Activated T-helper 9 cell treated with anti-CD3 and anti-CD28 coated beads, Interleukin-2, amount 50 U/mL, for 16 hours (primary cell): ENCODE measurements at places on chromosomes 7 and 10.

- DNase-seq = no peak
Measured at GRCh38 chr7:19772306-19772705, 1.1 kb downstream of the TMEM196 start.

DNA sequence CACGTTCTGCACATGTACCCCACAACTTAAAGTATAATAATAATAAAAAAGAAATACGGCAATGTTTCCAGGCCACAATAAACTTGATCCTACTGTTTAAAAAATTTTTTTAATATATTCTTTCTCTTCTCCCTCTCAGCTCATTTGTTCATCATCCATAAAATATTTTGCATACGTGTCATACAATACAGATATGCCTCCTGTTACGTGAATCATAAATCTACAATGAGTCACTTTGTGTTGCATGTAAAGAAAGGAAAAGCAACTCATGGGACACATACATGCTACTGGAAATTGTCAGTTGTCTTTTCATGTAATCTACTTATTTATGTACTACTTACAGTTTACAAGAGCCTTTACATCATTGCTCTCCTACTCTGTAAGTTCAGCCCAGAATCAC is 1.1 kb upstream of the TECTB start:
- DNase-seq = no peak

DNA sequence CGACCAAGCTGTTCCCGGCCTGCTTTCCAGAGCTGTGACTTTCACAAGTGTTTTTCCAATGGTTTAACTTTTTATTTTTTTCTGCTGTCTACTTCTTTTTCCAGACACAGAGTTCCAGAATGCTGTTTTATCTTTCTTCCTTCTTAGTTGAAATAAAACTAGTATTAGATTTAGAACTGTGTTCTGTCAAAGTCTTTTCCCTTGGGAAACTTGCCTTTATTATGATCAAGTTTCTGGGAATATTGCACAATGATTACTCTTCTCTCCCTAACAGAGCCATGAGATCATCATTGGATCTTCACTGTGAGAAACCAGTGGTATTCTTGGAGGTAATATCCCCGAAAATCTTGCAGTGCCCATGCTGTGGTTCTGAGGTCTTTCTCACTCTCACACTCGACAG is 104.9 kb upstream of the KCND2 start:
- DNase-seq = no peak

DNA sequence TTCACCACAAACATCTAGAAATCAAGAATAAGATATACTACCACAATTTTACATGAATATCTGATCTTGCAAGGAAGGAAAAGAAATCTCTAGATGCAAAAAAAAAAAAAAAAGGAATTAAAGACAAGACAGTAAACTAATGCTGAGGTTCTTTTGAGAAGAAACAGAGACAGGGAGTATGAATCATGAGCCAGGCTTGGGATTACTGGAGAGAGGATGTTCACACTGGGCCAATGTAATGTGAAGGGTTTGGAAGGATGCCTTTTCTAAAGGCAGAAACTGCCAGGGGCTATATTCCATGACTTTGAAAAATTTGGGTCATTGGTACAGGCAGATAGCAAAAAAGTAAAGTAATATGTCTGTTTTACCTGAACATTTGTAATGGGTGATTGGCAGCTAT is 573.0 kb upstream of the IGFBP3 start:
- no peak for DNase-seq

- no peak for DNase-seq
Measured at GRCh38 chr7:108340856-108341411, 115.3 kb downstream of the NRCAM start.

- DNase-seq = no peak
Measured at GRCh38 chr7:19713676-19714075, 4.8 kb upstream of the POLR1F start.

DNA sequence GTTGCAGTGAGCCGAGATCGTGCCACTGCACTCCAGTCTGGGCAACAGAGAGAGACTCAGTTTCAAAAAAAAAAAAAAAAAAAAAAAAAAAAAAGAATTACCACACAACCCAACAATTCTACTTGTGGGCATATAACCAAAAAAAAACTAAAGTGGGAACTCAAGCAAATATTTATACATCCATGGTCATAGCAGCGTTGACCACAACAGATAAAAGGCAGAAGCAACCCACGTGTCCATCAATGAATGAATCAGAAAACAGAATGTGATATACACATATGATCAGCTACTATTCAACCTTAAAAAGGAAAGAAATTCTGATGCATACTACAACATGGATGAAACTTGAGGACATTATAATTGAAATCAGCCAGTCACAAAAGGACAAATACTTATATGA is 179.3 kb upstream of the NEBL start:
- DNase-seq = no peak

GRCh38 chr7:100387695-100388094 is 14.4 kb downstream of the PILRA start:
- no peak for DNase-seq

DNA sequence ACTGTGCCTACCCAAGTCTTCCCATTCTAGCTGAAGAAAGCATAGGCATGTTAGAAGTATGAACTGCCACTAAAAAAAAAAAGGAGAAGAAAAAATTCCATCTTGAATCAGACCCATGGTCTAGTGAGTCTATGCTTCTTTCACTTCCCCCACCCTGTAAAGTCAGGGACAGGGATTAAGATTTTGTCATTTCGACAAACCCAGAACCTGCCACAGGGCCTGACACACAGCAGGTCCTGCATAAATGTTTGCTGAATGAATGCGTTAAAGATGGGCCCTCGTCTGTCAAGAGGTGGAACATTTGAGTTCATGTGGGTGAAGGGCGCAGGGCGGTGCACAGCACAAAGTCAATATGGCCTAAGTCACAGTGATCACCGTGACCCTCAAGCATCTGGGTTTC is 4.9 kb downstream of the HIPK2 start:
- no peak for DNase-seq

- no peak for DNase-seq
Measured at GRCh38 chr7:33186192-33186591, 56.8 kb downstream of the BBS9 start.

DNA sequence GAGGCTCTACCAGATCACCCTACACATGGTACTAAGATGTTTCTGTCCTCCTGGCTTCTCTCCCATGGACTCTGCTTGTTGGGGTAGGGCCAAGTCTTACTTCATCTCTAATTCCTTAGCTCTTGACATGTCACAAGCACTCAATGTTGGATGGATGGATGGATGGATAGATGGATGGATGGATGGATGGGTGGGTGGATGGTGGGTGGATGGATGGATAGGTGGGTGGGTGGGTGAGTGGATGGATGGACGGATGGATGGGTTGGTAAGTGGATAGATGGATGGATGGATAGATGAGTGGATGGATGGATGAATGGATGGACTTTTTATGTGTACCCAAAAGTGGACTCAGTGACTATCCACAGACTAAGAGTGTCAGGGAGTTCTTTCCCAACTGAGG is 28.5 kb downstream of the HSPA12A start:
- DNase-seq = no peak

GRCh38 chr10:17134282-17134681 is 4.7 kb upstream of the CUBN start:
- no peak for DNase-seq

DNA sequence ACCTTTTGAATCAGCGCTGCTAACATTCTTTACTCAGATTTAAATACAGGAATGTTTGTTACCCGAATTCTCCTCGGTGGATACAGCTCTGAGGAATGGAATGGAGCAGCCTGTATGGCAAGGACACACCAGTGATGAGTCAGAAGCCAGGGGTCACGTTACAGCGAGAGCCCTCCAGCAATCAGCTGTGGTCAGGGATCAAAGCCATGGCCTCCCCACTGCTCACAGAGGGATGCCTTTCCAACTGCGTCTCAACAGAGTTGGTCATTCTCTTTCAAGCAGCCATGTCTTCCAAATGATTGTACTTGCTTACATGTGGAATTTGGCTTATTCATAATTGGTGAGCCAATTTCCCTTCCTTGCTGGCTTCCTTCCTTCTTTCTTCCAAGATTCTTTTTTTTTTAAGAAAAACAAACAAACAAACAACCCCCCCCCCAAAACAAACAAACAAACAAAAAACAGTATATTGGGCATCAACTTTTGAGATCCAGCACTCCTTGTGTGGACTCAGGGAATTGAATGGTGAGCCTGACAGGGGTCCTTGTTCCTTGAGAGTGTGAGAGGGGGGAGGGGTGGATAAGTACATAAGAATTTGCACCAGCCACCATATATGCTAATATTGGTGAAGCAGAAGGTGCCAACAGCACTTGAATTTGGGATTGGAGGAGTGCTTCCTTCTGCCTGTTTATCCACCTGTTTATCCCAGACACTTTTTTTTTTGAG is 100.2 kb downstream of the ATXN7L1 start:
- no peak for DNase-seq

GRCh38 chr10:103661198-103661950 is 167.9 kb downstream of the NEURL1 start:
- peak; percentile 26 for DNase-seq

GRCh38 chr10:71748671-71749191 is 24.6 kb downstream of the VSIR start:
- DNase-seq = peak; percentile 44

GRCh38 chr10:19226025-19226424 is 177.4 kb downstream of the MALRD1 start:
- DNase-seq = no peak

GRCh38 chr10:69883310-69884023 is 81.8 kb downstream of the COL13A1 start:
- DNase-seq = no peak

- DNase-seq = no peak
Measured at GRCh38 chr7:106287786-106288185, 3.0 kb upstream of the NAMPT start.

GRCh38 chr10:75919913-75920312 is 488.5 kb downstream of the LRMDA start:
- DNase-seq = no peak

DNA sequence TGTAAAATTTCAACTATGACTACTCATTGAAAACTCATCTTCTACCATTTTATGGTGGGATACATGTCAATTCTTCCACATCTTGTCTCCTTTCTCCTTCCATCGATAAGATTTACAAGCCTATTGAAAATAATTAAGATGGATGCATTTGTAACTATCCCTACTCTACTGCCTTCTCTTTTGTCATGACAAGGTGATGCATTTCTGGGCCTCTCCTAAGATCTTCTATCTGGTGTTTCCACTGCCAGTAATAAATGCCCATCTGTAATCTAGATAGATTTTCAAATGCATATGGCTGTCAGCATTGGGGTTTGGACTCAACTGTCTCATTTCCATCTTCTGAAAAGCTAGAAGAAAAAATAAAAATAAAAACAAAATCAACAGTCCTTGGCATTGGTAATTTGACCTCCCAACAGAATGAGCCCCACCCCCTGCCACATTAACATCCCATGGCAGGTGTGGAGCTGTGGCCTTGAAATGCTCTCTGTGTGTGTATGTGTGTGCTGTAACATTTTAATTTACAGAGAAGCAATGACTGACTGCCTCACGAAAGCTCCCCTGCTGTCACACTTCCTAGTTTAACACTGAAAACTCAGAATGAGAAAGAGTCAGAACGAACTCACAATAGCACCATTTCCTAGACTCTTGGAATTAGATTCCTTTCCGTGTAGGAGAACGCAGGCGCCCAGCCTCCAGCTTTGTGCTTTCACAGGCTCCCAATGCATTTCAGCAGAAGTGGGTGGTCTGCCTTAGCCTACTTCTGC is 74.2 kb downstream of the RHOBTB1 start:
- no peak for DNase-seq

DNA sequence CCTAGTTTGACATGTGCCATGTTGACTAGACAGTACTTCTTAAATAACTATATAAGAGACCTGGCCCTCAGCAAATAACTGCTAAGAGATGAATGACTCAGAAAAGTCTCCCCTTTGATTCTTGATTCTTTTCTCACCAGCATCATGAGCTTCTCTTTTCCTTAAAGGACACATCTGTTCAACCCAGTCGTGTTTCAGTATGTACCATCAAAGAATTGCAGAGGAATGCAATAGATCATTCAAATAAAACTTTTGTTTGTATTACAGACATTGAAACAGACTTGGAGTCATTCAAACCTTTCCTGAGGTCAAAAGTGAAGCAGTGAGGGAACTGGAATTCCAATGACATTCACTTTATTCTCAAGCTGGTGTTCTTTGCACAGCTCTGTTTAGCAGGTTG is 598.3 kb upstream of the GHITM start:
- no peak for DNase-seq

- no peak for DNase-seq
Measured at GRCh38 chr10:78752221-78752620, 316.5 kb upstream of the ZMIZ1 start.

GRCh38 chr7:94276027-94276426 is 118.7 kb upstream of the COL1A2 start:
- no peak for DNase-seq

GRCh38 chr7:125222596-125222995 is 293.0 kb upstream of the POT1 start:
- no peak for DNase-seq

- DNase-seq = no peak
Measured at GRCh38 chr10:131571865-131572264, 260.3 kb upstream of the TCERG1L start.

DNA sequence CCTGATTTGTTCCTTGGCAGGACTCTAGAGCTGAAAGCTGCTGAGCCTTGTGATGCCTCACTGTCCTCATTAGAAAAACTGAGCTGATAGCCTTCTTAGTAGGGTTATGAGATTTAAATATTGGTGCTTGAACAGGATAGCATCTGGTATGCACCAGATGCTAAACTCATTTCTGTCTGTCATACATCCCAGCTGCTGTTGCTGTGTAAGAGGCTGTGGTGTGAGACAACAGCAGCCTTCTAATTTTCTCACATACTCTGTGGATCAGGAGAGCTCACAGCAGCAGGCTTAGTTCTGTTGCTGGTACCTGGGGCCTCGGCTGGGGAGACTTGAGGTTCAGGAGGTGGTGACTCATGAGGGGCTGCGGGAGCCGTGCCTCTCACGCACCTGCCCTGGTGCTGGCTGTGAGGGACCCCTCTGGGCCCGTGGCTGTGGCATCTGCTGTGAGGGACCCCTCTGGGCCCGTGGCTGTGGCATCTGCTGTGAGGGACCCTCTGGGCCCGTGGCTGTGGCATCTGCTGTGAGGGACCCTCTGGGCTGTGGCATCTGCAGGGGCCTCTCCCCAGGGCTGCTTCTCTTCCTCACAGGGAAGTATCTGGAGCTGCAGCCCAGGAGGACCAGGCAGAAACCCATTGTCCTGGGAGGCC is 12.5 kb downstream of the DYNC2I1 start:
- DNase-seq = no peak

GRCh38 chr7:24707988-24708615 is 49.2 kb downstream of the GSDME start:
- no peak for DNase-seq
